NAMALWA (cell line): ENCODE measurements at places on chromosomes 16 and 17.

DNA sequence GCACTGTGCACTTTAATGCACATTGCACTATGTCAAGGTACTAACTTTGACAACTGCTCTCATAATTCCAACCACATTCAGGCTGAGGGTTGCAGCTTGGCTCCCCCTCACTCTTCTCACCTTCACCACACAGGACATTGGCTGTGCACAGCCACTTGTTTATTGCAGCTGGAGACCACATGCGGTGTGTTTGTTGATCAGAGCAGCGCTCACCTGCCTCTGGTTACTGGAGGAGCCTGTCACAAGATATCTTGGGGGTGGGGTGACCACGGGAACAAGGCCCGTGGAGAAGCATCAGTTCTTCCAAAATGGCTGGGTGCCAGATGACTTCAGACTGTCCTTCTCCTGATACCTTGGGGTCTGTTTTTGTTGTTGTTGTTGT is 10.6 kb upstream of the CCL5 start:
- no peak for DNase-seq

- no peak for DNase-seq
These were observed 85.2 kb downstream of the KSR1 start for GRCh38 chr17:27541301-27542023.

DNA sequence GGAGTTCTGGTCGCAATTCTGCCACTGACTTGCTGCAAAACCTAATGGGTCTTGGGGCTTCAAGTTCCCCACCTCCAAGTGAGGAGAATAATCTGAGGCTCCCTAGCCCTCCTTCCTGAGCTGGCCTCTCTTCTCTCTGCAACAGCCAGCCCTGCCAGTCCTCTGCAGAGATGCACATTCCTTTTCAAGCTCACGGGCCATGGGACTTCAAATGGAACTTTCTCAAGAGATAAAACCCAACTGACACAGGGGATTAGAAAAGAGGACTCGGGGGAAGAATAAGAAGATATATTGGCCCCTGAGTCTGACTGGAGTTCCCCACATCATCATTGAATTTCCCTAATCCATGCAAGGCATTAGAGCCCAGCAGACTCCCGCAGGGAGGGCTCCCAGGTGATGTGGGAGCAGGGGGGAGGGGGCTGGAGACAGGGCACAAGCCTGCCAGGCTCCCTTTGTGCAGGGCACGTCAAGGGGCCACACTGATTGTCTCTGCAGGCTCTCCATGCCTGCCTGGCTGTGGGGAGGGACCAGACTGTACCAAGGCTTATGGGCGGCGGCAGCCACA is 131.0 kb downstream of the CCDC144A start:
- DNase-seq = no peak

DNA sequence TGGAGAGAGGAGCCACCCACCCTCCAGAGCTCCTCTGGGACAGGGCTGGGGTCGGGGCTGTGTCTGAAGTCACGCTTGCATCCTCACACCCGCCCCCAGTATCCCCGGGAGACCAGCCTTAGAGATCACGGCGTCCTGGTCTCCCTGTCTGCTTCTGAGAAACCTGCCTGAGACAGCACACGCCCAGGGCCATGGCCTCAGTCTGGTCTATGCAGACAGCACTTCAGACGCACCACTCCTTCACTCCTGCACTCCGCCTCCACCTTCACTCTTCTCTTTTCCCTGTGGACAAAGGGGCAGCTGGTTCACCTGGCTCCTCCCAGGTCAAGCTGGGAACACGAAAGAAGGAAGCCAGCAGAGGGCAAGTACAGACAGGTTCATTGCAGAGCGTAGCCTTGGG is 248.0 kb upstream of the GSE1 start:
- peak; percentile 40 for DNase-seq

- DNase-seq = no peak
These were observed 360.6 kb upstream of the SOX9 start for GRCh38 chr17:71760062-71760720.

GRCh38 chr17:17950347-17950746 is 21.9 kb downstream of the TOM1L2 start:
- DNase-seq = no peak
